ENCODE measurements at places on chromosomes 6 and 20. TPM values are rescaled to one million over a fixed set of nuclear protein-coding genes. Genes with fewer than 3 reads are reported as not detected.
A peak's percentile ranks its signal among the peaks of the same experiment; 100 is the strongest.

DNA sequence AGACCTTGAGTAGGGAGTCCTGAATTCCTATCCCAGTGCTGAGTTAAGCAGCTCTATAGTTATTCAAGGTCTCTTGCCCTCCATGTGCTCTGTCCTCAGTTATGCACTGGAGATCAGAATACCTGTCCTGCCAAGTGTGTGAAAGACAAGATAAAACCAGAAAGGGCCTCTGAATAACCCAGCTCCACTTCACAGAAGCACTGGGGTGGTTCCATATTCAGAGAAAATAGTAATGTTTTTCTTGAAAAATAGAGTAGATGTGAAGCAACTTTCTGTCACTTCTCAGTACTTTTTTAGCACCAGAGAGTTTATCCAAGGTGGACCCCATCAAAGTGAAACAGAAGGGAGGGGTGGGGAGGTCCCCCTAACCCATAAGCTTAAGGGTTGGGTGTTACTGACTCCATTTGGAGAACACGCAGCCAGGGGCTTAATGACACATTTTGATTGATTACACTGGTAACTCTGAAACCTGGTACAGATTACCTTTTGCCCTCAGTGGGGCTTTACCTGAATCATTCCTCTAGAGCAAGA is 509.8 kb upstream of the JARID2 start:
- peak; percentile 48 for ATAC-seq

GRCh38 chr6:25769983-25770382 is 15.4 kb downstream of the SLC17A4 start:
- ATAC-seq, result no peak

Gene TRERF1
- 16.6 TPM for total RNA-seq

DNA sequence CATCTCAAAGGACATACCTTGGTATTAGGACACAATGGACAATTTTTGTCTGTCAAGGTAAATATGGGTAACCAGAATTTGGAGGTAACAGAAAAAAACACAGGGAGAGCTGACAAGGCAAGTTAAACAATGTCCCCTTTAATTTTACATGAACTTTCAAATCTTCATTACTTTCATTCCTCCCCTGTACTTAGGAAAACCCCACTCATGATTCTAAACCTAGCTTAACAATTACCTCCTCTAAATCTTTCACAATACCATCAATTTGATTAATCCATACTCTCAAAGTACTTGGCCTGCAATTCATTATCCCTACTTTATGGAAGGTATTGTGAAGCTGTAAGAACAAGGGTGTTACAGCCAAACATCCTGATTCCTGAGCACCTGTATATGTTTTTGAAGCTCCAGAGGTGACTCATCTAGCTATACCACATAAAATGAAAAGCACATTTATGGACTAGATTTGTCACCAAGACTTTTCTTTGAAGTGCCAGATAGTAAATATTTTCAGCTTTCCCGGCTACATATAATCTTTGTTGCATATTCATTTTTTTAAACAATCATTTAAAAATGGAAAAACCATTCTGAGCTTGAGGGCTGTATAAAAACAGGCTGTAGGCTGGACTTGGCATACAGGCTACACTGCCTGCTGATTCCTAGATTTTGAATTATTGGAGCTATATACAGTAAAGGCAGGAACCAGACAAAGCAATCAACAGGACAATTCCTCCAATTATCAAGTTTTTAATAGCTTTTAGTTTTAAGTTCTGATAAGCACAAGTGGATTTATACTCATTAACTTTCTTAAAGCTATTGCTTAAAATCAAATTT is 22.9 kb downstream of the DEK start:
- peak; percentile 57 for ATAC-seq

DNA sequence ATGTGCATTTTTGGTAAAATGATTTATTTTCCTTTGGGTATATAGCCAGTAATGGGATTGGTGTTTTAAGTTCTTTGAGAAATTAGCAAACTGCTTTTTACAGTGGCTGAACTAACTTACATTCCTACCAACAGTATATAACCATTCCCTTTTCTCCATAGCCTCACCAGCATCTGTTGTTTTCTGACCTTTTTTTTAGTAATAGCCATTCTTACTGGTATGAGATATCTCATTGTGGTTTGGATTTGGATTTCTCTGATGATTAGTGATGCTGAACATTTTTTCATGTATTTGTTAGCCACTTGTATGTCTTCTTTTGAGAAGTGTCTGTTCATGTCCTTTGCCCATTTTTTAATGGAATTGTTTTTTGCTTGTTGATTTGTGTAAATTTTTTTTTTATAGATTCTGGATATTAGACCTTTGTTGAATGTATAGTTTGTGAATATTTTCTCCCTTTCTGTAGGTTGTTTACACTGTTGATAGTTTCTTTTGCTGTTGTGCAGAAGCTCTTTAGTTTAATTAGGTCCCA is 42.3 kb downstream of the STK4 start:
- ATAC-seq, result no peak

Gene SRSF12
- not detected for total RNA-seq

DNA sequence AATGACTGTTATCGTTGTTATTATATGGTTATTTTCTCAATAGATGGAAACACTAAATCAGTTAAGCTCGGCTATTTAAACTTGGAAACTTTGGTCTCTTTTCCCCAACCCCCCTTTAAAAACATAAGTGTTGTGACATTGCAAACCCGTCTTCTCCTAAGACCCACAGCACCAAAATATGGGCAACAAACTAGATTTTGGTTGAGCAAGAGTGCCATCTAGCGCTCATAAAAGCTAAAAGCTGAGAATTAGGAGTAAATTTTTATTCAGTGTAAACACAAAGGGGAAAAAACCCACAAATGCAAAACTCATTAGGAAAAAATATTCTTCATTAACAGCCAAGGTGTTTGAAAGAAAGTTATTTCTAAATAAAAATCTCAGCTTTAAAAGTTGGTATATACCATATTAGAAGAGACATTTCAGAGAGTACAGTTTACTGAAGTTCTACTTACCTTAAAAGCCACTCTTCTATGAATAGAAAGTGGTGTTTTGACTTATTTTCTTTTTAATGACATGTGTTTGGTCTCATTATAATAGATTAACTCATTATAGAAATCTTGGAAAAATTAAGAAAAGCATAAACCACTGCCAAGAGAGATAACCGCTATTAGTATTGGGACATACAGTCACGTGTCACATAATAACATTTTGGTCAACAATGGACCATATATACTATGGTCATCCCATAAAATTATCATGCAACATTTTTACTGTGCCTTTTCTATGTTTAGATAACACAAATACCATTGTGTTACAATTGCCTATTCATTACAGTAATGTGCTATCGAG is 21.1 kb downstream of the SESN1 start:
- ATAC-seq, result peak; percentile 57
